H54 (cell line): ENCODE measurements at places on chromosomes 13 and 19.

- DNase-seq = no peak
Observed at GRCh38 chr19:8454218-8454617, 9.4 kb downstream of the HNRNPM start.

DNA sequence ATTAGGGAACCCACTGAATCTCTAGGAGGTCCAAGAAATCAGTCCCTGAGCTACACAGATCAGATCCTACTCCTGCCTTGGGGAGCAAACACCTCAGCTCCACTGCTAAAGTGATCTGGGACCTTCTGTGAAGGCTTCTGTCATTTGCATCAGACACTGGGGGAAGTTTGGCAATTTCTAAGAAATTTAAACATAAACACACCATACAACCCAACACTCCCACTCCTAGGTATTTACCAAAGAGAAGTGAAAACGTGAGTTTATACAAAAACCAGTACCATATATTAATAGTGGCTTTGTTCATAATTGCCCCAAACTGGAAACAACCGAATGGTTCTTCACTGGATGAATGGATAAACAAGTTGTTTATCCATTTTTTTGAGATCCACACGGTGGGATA is 7.3 kb upstream of the TYROBP start:
- DNase-seq = no peak

- no peak for DNase-seq
Observed at GRCh38 chr13:99873832-99874430, 97.6 kb downstream of the ZIC5 start.

DNA sequence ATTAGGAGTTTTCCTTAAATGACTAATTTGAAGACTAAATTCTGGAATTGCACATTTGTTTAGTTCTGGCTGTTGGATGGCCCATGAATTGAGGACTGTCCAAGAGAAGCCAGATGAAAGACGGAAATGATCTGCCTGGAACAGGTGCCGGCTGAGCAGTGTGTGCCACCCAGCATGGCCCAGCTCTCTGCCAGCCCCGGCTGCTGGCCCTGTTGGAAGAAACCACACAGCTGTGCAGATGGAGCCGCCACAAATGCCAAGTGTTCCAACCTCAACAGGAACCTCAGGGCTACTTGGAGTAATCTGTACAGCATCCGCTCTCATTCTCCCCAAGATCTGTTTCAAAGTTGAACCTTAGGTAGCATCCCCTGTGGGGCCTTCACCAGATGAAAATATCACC is 67.0 kb upstream of the STARD13 start:
- DNase-seq = no peak

GRCh38 chr13:95113601-95114000 is 187.7 kb downstream of the ABCC4 start:
- DNase-seq = no peak

DNA sequence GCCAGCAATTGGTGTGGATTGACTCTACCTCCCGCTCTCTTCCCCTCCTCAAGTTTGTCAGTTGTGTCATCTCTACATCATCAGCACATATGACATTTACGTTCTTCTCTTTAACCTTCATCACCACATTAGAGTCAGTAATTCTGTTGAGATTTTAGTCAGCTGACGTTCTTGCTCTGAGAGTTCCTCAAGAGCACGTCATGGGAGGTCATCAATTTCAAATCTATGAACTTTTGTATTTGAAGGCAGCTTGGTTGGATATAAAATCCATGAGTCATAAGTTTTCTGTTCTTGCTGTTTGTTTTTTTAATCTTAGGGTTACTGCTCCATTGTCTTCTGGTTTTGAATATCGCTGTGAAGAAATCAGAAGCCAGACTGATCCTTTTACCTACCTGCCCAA is 21.8 kb upstream of the ARGLU1 start:
- no peak for DNase-seq

DNA sequence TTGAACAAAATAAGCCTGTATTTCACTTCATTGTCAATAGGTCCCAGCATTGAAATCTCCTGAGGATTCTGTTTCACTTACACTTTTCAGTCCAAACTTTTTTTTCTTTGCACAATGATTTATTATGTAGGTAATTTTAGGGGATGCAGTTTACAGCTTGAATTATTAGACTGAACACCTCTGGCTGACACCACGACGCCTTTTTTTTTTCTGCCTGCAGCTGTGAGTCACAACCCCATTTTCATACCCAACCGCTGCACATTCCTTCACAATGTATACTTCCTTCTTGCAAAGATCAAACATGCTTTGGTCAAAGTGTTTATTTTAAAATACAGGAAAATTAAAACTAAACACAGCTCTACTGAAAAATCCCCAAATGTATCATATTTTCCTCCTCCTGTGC is 11.4 kb downstream of the ZIC2 start:
- DNase-seq = no peak

- DNase-seq = no peak
Observed at GRCh38 chr13:23514076-23514475, 56.1 kb upstream of the TNFRSF19 start.

GRCh38 chr19:19711306-19711933 is 21.5 kb downstream of the ZNF14 start:
- DNase-seq = no peak

DNA sequence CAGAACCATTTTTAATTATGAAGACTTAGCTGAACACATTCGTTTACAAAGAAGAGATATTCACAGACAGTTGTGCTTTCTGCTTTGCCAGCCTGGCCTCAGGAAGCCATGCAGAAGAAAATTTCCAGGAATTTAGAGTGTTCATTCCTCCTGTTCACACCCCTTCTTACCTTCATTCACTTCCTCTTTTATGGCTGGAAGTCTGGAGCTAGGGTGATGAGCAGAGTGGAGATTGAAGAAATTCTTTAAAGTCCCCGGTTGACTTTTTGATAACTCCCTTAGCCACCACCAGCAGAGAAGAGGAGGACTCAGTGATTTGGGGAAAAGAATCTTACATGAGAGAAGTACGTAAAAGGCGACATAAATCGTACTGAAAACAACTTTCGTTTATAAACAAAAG is 263.6 kb upstream of the TSHZ3 start:
- no peak for DNase-seq

DNA sequence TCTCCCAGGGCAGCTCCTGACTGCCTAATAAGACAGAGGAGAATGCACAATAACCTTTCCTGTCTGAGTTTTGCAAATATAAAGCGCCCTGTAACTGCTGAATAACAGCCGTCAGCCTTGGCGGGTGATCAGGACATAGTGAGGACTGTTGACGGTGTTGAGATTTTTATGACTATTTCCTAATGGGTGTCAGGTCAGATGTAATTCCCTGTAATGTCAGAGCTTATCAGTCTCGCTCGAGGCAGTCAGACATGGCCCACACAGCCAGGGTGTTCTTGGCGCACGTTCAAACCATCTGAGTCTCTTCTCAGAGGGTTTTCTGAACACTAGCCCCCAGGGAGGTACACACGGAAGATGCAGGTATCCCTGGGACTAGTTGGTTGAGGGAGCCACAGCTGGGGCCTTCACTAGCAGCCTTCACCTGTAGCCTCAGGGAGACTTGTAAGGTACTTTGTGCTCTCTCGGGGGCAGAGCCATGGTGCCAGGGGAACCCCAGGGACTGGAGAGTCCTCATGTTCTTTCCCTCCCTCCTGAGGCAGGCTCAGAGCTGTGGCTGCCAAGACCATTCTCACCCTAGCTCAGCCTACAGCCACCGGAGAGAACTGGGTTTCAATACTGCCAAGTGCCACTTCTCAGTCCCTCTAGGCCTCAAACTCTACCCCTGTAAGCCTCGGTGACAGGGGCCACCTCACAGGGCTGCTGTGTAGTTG is 213.1 kb downstream of the UQCRFS1 start:
- DNase-seq = no peak

- DNase-seq = no peak
Observed at GRCh38 chr13:63425131-63425530, 2009.5 kb upstream of the PCDH20 start.

GRCh38 chr19:35540356-35540927 is 5.0 kb upstream of the TMEM147 start:
- no peak for DNase-seq

- DNase-seq = no peak
Observed at GRCh38 chr13:91318886-91319285, 28.6 kb upstream of the MIR17HG start.

GRCh38 chr13:110812869-110813645 is 99.6 kb downstream of the ING1 start:
- DNase-seq = no peak

- DNase-seq = peak; percentile 20
Observed at GRCh38 chr19:13463296-13463695, 43.0 kb downstream of the CACNA1A start.

DNA sequence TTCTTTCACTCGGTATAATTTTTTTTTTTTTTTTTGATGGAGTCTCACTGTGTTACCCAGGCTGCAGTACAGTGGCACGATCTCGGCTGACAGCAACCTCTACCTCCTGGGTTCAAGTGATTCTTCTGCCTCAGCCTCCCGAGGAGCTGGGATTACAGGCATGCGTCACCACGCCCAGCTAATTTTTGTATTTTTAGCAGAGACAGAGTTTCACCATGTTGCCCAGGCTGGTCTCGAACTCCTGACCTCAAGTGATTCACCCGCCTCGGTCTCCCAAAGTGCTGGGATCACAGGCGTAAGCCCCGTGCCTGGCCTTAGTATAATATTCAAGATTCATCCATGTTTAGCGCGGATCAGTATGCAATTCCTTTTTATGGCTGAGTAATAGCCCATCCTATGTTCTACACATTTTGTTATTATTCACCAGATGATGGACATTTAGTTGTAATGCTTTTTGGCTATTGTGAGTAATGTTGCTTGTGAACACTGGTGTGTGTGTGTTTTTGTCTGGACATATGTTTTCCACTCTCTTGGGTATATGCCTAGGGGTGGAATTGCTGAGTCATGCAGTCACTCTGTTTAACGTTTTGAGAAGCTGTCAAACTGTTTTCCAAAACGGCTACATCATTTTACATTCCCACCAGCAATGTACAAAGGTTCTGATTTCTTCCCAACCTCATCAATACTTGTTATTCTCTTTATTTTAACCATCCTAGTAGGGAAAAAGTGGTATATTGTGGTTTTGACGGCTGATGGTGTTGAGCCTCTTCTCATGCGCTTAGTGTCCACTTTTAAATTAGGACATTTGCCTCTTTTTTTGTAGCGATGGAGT is 22.9 kb downstream of the PLEKHF1 start:
- no peak for DNase-seq

GRCh38 chr19:13297023-13297422 is 146.8 kb downstream of the IER2 start:
- DNase-seq = no peak

DNA sequence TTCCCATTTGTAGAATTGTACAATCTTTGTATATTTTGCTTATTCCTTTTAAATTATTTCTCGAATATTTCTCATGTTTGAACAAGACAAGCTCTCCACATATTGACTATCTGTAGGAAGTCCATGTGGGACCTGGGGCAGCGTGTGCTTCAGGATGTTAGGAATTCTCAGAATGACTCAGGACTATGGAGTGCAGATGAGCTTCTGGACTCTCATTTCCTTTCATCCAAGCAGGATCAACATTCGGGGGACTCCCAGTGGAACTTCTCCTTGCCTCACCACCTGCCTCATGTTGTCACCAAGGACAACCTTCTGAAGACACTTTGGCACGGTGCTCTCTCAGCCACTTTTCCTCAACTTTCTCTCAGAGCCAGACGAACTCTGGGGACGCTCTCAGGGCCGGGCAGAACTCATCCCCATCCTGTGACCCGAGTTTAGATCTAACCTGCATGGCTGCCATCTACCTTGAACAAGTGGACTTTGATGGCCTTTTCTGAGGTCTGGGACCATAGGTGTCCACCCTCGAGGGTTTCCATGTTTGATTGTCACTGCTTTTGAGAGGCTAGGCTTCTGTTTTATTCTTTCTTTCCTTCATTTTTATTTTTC is 441.7 kb downstream of the IRS2 start:
- peak; percentile 67 for DNase-seq

DNA sequence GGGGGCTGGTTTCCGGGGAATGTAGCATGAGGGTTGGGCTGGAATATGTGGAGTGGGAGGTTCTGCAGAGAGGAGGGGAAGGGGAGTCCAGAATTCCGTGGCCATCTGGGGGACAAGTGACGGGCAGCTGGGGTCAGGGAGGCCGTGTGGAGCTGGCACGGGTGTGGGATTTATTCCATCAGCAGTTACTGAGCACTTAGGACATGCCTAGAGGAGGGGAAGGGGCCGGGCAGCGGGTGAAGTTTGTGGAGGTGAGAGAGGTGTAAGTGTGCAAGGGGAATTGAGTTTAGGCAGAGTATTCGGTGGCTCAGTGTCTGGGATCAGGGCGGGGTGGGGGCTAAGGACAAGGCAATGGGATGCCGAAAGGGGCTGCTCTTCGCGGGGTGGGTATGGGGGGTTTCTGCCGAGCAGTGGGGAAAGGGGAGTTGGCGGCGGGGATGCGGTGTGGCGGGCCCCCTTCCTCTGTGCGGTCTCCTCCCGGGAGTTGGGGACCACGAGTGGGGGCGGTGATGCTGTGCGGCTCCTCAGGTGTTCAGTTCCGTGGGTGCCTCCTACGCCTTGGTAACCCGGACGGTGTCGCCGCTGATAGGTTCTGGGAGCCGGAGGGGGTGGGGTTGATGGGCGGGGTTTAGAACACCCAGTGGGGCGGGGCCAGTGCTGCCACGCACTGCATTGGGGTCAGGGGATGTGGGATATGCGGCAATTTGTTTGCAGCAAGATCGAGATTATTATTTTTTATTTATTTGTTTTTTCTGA is 5.4 kb downstream of the CCDC61 start:
- DNase-seq = no peak

GRCh38 chr19:42422901-42423461 is 4.2 kb downstream of the LIPE start:
- DNase-seq = no peak

GRCh38 chr13:52447354-52447753 is 3.1 kb downstream of the VPS36 start:
- no peak for DNase-seq

GRCh38 chr19:1094655-1094977 is 559 bp downstream of the POLR2E start:
- no peak for DNase-seq
